ENCODE measurements at places on chromosomes 3 and 15. TPM values are rescaled to one million over a fixed set of nuclear protein-coding genes. Genes with fewer than 3 reads are reported as not detected.

The IGSF11 gene
- not detected for polyA plus RNA-seq

The AQP9 gene
- not detected for polyA plus RNA-seq

The DLL4 gene
- polyA plus RNA-seq, result not detected

The DAZL gene
- polyA plus RNA-seq, result 2.3 TPM

The ARHGEF3 gene
- polyA plus RNA-seq, result 38.7 TPM

The MYL3 gene
- not detected for polyA plus RNA-seq

The LRRC31 gene
- polyA plus RNA-seq, result not detected

The XCR1 gene
- not detected for polyA plus RNA-seq

The CAND2 gene
- polyA plus RNA-seq, result 0.49 TPM

The SCAANT1 gene
- polyA plus RNA-seq, result not detected

The ABCF3 gene
- polyA plus RNA-seq, result 27.0 TPM

The ZIC4 gene
- polyA plus RNA-seq, result not detected

The RASL12 gene
- polyA plus RNA-seq, result not detected

The AKAP13 gene
- 63.4 TPM for polyA plus RNA-seq

The HIGD2B gene
- polyA plus RNA-seq, result not detected

The IL17RB gene
- 0.81 TPM for polyA plus RNA-seq

The CD276 gene
- not detected for polyA plus RNA-seq

The RHOV gene
- not detected for polyA plus RNA-seq

The KCNAB1 gene
- polyA plus RNA-seq, result 0.30 TPM

The CIDEC gene
- not detected for polyA plus RNA-seq

The MME gene
- 11.9 TPM for polyA plus RNA-seq

The ZNF662 gene
- not detected for polyA plus RNA-seq

The SNTN gene
- not detected for polyA plus RNA-seq

- no peak for DNase-seq
Observed at GRCh38 chr3:38843898-38844297, 27.9 kb upstream of the SCN10A start.

GRCh38 chr15:74414603-74415338 is 19.0 kb downstream of the SEMA7A start:
- DNase-seq, result no peak

DNA sequence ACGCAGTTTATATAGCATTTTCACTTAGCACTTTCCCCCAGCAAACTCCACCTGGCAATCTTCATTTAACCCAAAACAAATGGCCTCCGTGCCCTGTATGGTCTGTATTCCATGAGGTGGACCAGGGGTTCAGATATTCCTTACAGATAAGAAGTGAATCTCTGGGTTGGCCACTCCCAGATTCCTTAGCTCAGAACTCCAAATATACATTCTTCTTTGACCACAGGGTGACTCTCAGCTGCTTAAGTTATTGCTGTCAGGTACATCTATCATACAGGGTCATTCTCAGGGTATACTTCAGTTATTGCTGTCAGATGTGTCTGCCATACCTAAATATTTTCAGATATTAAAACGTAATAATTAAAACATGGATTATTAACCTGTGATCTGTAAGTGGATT is 229.8 kb downstream of the TBL1XR1 start:
- no peak for DNase-seq

GRCh38 chr15:84752700-84753099 is 4.3 kb downstream of the ZNF592 start:
- DNase-seq, result no peak

GRCh38 chr3:142356818-142357217 is 91.0 kb downstream of the XRN1 start:
- no peak for DNase-seq

GRCh38 chr3:27059489-27059888 is 309.7 kb downstream of the NEK10 start:
- no peak for DNase-seq

GRCh38 chr3:186871403-186871924 is 29.0 kb downstream of the ADIPOQ start:
- peak; percentile 9 for DNase-seq

- DNase-seq, result no peak
Observed at GRCh38 chr15:92677999-92678398, 22.4 kb upstream of the FAM174B start.

DNA sequence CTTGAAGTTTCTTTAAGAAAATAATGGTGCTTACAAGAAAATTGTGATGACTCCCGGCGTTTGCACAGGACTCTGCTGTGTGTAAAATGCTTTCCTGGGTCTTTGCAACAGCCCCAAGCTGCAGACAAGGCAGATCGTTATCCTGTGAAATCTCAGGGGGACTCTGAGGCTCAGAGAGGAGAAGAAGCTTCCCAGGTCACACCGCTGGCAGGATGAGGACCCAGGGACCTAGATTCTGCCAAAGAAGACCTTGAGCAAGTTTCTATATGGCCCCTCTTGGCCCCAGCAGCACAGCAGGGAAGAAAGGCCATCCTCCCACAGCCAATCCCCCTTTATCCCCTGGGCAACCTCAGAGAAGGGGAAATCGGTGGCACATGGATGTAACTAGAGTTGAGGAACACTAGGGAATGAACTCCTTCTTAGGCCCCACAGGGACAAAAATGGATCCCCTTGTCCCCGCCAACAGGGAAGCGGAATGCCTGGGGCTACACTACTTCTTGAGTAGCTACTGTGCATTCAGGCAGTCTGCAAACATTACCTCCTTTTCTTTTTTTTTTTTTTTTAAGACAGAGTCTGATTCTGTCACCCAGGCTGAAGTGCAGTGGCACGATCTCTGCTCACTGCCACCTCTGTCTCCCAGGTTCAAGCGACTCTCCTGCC is 72.8 kb downstream of the CPN2 start:
- DNase-seq, result no peak

DNA sequence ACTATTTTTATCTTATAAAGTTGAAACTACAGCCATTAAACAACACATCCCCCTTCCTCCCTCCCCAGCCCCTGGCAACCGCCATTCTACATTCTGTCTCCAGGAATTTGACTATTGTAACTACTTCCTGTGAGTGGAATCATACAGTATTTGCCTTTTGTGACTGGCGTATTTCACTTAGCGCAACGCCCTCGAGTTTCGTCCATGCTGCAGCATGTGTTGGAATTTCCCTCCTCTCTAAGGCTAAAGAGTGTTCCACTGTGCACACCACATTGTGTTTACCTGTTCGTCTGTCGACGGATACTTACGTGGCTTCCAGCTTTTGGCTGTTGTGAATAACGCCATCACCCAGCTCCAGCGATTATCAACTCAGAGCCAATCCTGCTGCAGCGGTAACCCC is 52.0 kb upstream of the DLG1 start:
- no peak for DNase-seq

DNA sequence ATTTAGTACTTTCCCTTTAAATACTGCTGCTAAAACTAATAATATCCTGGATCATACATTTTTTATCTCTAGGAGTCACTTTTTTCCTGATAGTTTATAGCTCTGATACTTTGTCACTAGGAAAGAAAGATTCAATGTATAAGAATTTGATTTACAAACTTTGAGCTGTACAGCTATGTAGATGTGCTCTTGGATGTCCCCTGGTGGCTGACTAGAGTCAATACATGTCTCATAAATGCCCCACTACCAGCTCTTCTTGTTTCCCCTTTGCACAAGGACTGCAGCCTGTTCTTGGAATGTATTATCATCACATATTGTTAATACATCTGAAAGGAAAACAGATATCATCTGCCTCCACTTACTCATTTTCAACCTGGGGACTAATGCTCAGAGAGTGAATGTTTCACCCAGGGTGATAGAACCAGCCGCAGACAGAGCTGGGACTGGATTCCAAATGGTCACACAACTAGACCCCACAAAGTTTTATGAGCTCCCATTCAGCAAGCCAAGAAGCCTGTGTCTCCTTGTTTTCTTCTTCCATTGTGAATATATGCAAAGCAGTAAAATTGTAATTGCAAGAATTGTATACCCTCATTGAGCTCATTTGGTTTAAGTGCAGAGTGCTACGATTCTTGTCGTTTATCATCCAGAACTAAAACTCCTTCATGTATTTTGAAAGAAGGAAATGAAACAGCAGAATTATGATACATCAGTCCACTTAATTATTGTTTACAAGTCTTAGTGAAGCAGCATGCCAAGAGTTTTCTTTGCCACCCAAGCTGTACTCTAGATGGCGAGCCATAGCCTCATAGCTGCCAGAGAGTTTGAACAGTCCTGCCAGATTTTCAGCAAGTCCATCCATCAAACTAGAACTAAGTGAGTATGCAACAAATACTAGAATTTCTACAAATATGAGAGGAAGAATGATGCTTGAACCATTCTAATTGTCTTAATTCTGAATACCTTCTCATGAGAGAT is 261.6 kb upstream of the LMCD1 start:
- DNase-seq, result no peak

- DNase-seq, result no peak
Observed at GRCh38 chr3:117348884-117349283, 639.3 kb downstream of the TUSC7 start.

DNA sequence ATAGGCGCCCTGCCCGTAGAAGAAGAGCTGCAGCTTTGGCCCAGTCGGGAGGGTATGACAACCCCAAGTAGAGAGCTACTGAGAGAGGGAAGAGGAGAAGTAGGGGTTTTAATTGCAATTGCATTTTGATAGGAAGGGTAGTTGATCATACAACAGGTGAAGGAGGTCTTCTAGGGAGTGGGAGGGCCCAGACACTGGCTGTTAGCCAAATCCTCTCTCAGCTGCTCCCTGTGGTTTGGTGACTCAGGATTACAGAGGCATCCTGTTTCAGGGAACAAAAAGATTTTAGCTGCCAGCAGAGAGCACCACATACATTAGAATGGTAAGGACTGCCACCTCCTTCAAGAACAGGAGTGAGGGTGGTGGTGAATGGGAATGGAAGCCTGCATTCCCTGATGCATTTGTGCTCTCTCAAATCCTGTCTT is 408.9 kb upstream of the THBS1 start:
- DNase-seq, result no peak

DNA sequence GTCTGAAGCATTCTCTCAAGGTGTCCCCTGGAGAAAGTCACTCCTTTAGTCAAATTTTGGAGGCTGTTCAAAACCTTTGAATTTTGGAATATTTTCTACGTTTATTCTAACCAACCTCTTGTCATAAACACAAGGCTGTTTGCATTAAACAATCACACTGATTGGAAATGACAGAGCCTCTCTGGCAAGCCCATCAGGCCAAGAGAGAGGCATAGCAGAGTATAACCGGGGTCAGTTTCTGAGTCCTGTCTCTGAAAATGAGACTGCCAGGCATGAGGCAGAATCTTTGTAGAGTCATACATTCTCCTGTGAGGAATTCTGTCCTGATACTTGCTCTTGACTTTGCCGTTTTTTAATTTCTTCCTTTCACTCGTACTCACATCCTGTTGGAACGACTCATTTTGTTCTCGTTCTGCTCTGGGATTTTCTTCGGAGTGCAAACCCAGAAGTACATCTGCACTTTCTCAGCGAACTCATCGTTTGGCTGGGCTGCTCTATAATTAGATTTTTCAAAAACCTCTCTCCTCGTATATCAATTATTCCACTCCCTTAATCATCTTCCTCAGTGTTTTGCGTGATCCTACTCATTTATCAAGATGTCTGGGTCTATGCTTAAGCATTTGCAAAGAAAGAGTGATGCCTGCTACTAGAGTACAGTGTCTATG is 114.2 kb downstream of the AGBL1 start:
- DNase-seq, result no peak

DNA sequence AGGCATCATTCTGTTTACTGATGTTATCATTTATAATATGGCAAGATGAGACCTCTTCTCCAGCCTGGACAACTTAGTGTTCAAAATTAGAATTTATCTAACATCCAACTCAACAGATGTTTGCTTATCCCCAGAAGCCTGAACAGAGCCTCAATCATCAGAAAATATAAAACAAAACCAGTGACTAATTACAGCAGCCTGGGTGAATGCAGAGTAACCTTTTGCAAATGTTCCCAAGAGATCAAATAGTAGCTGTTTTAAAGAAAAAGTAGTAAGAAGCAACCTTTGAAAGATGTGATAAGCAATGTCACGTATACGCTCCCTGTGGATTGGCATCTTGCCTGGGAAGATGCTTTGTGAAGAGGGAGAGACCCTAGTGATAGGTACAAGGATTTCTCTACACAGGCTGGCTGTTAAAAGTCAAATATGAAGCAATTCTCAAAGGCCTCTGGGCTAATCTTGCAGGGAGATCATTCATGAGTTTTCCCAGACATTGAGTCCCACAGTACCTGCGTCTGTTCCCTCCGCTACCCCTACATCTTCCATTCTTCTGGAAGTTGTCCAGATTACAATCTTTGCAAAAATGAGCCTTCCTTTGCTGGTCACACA is 39.3 kb upstream of the PRICKLE2 start:
- DNase-seq, result no peak

- DNase-seq, result no peak
Observed at GRCh38 chr3:169203631-169204550, 459.6 kb downstream of the MECOM start.

GRCh38 chr15:64461721-64462162 is 1.4 kb downstream of the ZNF609 start:
- DNase-seq, result no peak

GRCh38 chr3:128281056-128281455 is 127.8 kb downstream of the EEFSEC start:
- no peak for DNase-seq

DNA sequence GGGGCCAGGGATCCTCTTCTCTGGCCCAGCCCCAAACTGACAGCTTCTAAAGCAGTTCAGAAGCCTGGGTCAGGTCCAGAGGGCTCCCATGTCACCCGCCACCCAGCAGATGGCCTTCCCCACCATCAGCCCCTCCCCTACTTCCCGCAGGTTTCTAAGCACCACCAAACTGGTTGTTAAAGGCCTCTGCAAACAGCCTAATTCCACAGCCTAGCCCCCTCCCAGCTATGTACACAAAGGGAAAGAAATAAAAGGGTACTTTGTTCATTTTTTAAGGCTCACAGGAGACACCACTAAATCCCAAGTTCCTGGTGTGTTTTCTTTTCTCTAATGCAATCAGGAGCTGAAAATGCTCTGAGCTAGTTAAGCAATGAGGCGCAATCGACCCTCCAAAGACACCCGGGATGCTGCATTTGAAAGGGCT is 30.6 kb downstream of the PLCH1 start:
- no peak for DNase-seq

- DNase-seq, result no peak
Observed at GRCh38 chr3:153431076-153431475, 269.1 kb downstream of the RAP2B start.

GRCh38 chr3:114565216-114565615 is 271.4 kb downstream of the TIGIT start:
- DNase-seq, result no peak

DNA sequence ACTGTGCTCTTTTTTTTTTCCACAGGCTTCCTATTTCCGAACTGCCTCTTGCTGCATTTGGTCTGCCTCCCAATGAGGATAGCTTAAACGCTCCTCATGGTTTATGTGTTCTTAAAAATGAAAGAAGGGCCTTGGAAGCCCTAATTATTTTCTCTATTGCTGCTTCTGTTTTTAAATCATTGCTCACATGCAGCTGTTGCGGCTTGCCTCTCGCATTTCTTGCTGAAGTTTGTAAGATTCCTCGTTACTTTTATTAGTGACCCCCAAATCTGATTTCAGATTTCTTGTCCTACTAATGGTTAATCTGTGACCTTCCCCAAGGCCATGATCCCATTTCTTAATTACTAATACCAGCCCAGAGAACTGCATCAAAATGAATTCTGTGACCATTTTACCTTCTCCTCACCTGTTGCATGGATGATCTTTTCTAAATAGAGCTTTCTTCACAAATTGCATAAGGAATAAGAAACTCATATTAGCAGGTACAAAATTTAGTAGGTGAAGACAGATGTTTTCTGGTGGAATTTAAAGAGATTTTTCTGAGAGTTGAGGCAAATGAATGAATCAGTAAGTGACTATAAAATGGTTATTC is 1.8 kb downstream of the UBE2E1 start:
- DNase-seq, result no peak

Data from naive B cell (primary cell).